Stimulated activated CD8-positive, alpha-beta memory T cell treated with anti-CD3 and anti-CD28 coated beads, Interleukin-7, amount 100 ng/mL, for 24 hours (primary cell): ENCODE measurements at places on chromosomes 2 and 18.

- DNase-seq = no peak
Measured at GRCh38 chr2:233081731-233082221, 21.6 kb downstream of the INPP5D start.

DNA sequence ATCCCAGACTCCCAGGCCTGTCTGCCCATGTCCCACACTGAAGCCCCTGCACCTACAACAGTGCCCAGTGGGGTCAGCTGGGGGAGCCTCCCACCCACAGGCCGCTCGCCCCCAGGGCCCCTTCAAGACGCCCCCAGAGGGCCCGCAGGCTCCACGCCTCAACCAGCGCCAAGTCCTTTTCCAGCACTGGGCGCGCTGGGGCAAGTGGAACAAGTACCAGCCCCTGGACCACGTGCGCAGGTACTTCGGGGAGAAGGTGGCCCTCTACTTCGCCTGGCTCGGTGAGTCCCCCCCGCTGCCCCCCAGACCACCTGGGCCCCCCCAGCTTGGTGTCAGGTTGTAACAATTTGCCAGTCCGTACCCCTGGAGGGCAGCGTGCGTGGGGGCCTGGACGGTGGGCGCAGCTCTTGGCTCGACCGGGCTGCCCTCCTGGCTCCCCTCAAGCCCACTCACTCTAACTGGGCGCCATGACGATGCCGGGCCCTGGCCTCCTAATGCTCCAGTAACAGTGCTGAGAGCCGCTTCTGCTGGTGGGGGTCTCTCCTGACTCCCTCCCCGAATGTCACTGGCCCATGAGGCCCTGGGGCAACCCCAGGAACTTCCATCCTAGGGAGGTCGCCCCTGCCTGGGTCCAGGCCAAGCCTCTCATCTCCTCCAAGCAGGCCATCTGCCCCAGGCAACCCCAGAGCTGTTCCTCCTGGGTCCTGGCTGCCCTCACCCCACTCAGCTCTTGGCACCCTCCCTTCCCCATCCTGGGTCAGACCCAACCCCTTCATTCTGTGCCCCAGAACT is 14.9 kb downstream of the ANO7 start:
- DNase-seq = no peak

DNA sequence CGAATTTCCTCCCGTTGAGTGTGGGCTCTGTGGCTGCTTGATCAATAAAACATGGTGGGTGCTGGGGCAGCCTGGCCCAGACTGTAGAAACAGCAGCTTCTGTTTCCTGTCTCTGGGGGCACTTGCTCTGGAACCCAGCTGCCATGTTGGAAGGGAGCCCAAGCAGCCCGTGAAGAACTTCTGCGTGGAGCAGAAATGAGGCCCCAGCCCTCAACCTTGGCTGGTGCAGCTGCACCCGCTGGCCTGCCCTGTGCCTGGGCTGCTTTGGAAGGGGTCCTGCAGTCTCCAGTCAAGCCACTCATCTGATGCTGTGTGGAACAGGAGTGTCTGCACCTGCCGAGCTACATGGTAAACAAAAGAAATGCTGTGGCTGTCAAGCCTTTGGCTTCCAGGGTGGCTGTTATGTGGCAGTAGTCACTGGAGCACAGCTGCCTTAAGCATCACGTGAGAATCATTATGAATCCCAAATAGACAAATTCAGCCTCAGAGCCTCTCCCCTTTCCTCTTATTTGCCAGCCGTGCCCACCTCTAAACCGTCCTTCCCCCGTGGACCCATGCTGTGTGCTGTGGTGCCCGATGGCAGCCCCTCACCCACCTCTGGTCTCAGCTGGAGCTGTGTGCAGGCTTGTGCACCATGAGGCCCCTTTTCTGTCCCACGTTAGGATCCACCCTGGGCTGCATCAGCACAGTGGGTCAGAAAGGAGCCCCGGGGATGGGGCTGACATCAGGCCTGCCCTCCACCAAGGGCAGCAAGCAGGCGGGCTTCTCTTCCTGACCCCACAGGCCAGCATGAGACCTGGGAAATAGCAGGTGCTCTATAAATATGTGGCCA is 134.0 kb upstream of the HDAC4 start:
- no peak for DNase-seq

DNA sequence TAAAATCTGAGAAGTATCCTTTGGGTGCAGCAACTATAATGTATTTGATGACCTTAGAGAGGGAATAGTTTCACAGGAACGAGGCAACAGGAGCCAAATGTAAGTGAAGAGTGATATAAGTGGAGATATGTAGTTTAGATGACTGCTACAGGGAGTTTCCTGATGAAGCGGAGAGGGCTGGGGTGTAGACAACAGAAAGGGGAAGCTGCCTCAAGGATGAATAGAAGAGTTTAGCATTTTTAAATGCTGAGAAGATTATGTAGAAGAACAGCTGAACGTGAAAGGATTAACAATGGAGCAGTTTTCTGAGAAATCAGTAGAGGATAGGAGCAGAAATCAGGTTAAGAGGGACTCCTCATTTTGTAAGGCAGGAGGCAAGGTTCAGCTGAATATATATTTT is 133.3 kb downstream of the LCLAT1 start:
- no peak for DNase-seq

GRCh38 chr2:192148620-192149321 is 46.0 kb downstream of the TMEFF2 start:
- no peak for DNase-seq

DNA sequence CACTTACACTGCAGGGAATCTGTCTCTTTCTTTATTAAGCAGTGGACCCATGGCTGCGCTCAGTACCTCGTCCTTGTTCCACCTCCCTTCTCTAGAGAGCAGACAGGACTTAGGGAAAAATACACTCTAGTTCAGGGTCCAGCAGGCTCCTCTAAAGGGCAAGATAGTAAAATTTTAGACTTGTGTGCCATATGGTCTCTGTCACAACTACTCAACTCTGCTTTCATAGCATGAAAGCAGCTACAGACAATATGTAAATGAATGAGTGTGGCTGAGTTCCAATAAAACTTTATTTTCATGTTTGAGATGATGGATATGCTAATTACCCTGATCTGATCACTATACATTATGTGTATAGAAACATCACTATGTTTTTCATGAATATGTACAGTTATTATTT is 163.1 kb downstream of the BABAM2 start:
- no peak for DNase-seq
